ENCODE measurements at places on chromosomes 12 and 14.

DNA sequence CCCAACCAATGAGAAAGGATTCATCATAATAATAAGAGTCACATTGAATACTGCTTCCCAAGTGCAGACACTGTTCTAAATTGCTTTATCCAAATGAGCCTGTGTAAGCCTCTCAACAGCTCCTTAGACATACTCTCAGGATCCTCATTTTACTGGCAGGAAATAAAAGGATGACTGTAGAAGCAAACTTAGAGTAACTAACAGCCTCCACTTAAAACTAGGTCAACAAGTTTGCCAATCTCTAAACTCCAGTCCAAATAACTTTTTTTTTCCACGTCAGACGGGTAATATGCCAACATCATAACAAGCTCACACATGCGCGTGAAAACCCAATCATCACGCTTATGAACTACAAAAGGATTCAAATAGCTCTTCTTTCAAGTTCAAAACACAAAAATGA is 15.3 kb upstream of the DPF3 start:
- DNase-seq, result no peak

- no peak for DNase-seq
Observed at GRCh38 chr14:62381311-62382070, 619.3 kb downstream of the SNAPC1 start.

DNA sequence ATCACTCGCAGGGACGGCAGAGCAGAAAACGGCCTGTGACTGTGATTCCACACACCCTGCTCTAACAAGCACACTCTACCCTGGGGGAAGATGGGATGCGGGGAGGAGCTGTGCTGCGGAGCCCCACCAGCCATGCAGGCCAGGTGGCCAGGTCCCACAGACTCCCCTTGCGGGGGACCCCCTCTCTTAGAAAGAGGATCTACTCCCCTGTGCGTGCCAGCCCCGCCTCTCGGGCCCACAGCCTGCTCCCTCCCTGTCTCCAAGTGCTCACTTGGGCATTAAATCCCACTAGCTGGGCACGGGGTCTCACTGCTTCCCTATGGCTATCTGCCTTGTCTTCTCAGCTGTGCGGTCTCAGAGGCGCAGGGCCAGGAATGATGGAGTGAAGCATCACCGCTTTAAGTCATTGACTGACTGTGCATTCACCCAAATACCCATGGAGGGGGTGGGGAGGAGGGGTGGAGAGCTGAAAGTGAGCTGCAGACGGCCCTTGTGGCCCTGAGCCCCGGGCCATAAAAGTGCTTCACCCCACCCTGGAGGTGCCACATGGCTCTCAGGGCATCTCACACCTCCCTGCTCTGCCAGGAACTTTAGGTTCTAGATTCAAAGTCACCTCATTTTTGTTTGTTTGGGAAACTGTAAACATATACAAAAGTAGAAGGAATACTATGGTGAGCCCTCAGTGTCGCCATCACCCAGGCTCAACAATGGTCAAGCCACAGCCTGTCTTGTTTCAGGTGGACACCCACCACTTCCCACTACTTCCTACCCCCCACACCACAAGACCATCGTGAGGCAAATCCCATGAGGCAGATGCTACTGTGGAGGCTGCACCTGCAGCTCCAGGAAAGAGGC is 9.4 kb downstream of the STX2 start:
- no peak for DNase-seq

DNA sequence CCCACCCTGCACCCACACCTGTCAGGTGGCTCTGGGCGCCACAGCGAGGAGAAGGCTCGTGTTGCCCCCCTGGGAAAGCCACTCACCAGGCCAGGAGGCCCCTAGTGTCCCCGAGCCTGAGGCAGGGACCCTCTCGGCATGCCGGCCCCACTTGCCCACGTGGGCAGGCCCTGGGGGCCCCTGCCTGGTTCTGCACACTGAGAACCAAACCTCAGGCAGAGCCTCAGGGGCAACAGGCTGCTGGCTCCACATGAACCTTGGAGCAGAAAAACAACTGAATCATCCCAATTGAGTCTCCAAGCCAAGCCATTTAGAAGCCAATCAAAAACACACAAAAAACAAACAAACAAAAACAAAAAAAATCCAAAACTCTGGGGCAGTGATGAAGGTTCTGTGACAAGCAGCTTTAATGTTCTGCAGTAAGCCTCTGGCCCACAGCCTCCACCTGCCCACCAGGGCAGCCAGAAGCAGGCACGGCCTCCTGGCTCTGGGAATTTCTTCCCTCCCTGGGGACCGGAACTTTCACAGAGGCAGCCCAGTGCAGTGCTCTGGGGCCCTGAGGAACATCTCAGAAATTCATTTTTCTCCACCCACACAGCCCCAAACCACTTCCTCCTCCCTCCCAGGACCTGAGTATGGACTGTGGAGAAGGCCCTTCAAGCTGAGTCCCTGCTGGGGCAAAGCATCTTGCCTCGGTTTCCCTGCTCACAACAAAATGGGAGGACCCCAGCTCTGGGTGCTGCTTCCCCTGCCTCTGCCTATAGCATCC is 90.2 kb downstream of the CHGA start:
- DNase-seq, result no peak

- no peak for DNase-seq
Observed at GRCh38 chr12:67484791-67485480, 163.6 kb upstream of the DYRK2 start.

DNA sequence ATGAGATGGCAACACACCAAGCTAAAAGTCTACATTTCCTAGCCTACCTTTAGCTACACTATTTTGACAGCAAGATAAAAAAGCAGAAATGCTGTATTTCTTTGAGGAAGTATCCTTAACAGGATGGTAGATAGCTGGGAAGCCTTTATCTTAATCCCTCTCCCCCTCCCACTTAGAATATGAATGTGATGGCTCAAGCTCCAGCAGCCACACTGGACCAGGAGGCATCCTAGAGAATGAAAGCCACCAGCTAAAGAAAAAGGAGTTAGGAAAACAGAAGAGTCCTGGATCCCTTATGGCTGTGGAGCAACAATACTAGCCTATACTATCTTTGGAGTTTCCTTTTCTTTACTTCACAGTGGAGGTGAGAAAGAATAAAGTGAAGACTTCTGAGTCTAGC is 15.1 kb downstream of the NAP1L1 start:
- no peak for DNase-seq

DNA sequence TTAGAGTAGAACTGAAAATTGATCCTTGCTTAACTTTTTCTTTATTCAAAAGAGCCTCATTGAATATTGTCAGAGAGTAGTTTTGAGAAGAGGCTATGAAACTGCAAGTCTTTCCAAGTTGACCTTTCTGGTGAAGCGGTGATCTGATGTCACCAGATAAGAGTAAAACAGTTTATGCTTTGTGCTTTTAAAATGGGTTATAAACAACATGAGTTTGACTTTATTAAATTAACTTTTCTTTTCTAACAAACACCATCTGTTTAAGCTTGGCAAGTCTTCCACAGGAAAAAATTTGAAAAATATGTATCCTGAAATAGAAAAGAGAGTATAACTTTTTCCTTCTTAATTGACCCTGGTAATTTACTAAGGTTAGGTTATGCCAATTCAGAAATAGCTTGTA is 408.7 kb upstream of the NOVA1 start:
- no peak for DNase-seq

DNA sequence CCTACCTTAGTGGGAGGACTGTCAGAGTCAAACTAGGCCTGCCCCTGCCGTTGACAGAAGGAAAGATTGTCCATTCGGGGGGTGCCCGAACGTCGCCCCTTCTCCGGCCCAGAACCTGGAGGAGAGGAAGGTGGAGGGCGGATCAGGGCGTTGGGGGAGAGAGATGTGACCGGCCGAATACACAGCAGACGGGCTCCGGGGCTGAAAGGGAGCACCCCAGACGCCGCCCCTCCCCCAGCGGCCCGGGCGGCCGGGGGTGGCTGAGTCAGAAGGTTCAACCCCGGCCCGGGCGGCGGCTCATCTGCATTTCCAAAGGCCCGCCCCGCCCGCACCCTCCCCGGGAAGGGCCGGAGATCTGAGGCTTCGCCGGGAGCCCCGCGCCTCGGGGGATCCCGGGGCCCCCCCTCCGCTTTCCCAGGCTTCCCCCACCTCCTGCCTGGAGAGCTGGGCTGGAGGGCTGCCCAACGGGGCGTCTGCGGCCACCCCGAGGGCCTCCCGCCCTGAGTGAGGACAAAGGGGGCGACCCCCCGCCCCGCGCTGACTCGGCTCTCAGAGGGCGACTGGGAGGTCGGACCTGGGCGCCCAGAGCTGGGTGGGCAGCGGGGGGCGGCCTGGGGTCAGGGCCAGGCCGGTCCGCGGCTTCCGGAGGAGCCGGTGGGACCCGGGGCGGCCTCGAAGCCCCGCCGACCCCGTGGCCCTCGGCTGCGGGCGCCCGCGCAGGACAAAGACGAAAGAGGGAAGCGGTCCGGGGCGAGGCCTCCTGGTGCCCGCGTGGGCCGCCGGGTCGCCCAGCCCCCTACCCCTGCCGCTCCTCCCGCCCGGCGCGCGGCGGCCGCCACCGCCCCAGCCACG is 3.7 kb upstream of the SETD1B start:
- peak; percentile 81 for DNase-seq

GRCh38 chr14:25750436-25750835 is 700.5 kb upstream of the STXBP6 start:
- no peak for DNase-seq

DNA sequence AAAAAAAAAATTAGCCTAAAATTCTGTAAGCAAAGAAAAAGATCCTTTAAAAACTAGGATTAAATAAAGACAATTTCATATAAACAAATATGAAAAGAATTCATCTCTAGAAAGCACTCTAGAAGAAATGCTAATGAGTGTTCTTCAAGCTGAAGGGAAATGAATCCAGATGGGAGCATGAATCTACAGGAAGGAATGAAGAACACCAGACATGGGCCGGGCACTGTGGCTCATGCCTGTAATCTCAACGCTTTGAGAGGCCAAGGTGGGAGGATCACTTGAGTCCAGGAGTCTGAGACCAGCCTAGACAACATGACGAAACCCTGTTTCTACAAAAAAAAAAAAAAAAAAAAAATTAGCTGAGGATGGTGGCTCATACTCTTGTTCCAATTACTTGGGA is 297.2 kb downstream of the FBXL14 start:
- no peak for DNase-seq

GRCh38 chr12:31308116-31308515 is 17.8 kb downstream of the SINHCAF start:
- DNase-seq, result no peak
